ENCODE measurements at places on chromosomes 1 and 21.

DNA sequence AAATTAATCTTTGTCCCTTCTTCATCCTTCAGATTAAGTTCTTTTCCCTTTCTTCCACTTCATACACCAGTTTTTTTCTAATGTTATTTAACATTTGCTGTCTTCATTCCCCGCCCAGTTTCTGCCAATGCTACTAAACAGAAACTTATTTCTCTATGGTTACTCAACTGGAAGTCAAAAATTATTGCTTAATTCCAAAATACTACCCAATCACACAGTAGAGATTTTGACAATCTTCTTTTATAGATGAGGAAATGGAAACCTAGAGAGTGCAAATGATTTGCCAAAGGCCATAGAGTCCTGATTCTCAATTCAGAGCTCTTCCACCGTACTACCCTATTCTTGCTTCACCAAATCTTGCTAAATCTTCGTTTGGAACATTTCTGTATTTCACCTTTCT lies 58.1 kb upstream of the SH3GLB1 start:
- no peak for DNase-seq

DNA sequence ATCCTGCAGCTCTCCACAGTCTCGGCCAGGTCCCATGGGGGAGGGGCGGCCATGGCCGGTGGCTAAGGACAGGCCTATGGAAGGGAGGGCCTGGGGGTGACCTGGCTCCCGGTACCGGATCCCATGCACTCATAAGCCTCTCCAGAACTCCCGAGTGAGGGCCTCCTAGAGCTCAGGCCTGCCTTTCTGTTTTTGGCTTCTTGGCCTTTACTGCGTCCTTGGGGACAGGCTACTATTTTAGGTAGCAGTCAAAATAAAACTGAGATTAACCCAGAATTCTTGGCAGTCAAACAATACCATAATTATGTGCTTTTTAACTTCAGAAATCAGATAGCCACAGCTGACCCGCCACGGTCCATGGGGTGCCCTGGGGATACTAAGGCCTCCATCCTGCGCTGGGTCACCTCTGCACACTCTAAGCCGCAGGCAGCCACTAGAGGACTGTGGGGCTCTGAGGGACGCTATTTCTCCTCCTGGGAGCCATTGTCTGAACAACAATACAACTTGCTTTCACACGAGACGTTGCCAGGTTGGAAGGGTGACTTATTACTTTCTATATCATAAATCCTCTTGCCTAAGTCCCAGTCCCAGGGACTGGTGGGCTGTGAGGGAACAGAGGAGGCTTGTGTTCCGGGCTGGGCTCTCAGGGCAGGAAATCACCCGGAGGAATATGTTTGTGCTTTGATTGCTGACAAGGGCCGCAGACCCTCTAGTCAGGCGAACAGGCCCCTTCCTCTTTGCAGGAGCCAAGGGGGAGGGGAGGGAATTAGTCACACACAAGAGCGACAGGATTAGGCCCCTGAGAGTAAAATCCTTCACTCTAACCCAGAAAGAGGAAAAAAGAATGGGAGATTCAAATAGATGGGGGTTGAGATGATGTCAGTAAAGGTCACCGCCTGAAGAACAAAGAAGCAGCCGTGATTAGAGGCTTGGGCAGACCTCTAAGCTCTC lies 40.7 kb upstream of the BCAR3 start:
- DNase-seq = no peak

- no peak for DNase-seq
Observed at GRCh38 chr1:178057912-178058534, 35.9 kb upstream of the RASAL2 start.

- DNase-seq = no peak
Observed at GRCh38 chr1:232650418-232650817, 20.5 kb upstream of the SIPA1L2 start.

- DNase-seq = no peak
Observed at GRCh38 chr1:153670257-153670858, 435 bp downstream of the ILF2 start.

- no peak for DNase-seq
Observed at GRCh38 chr1:233340966-233341516, 13.5 kb downstream of the MAP3K21 start.
